Urothelium cell line (cell line): ENCODE measurements at places on chromosomes 16 and 17.

- DNase-seq = peak; percentile 92
Observed at GRCh38 chr17:50027881-50028735, 27.8 kb upstream of the ITGA3 start.

- DNase-seq = no peak
Observed at GRCh38 chr17:14922411-14922810, 342.7 kb downstream of the PMP22 start.

DNA sequence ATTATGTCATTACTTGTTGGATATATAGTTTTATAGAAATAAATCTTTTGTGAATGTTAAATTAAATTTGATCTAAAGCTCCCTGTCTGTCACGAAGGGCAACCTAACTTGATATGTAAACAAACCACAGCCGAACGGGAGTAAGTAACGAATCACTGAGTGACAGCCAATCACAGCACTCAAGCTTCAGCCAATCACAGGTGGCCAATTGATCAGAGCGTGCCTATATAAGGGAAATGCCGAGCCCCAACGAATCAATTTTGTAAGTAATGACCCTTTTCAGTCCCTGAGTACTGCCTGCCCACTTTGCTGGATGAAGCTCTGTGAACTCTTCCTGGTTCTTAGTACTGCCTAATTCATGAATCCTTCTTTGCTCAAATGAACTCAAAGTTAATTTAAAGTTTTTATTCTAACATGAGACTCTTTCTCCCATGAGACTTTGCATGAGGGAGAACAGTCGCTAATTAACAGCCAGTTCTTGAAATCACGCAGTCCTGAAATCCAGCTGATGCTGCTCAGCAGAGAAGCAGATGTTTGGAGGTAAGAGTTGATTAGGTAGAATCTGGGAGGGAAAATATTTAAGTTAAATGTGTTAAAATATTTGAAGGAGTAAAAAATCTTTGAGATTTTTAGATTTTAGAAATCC, 302.2 kb downstream of the CNTNAP4 start:
- DNase-seq = no peak

- DNase-seq = no peak
Observed at GRCh38 chr17:79034931-79035485, 11.0 kb downstream of the C1QTNF1 start.

DNA sequence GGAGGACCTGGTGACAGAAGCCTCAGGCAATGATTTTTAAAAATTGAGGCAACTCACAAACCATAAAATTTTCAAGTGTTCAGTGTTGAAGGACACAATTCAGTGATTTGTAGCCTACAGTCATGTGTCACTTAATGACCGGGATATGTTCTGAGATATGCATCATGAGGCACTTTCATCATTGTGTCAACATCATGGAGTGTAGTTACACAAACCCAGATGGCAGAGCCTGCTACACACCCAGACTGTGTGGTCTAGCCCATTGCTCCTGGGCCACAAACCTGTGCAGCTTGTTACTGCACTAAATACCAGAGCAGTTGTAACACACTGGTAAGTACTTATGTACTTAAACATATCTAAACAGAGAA, 1.6 kb downstream of the PRSS41 start:
- no peak for DNase-seq

- DNase-seq = no peak
Observed at GRCh38 chr17:70891306-70891705, 722.0 kb downstream of the KCNJ2 start.

- DNase-seq = no peak
Observed at GRCh38 chr16:75088216-75088615, 28.4 kb downstream of the LDHD start.

DNA sequence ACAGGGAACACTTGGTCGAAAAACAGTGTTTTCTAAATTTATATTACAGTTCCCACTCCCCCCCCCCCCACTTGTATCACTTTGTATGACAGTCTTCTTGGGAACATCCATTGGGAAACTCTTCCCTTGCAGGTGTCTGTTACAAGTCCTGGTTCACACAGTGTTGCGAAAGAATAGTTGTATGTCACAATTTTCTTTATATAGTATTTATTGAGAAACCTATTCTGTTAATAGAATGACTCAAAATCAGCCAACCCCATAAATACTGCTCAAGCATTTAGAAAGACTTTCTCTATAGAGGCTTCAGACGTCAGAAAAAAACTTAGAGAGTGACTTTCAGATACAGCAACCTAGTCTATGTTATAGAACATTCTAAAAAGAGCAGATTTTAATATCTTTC, 414.4 kb downstream of the WWOX start:
- DNase-seq = no peak

DNA sequence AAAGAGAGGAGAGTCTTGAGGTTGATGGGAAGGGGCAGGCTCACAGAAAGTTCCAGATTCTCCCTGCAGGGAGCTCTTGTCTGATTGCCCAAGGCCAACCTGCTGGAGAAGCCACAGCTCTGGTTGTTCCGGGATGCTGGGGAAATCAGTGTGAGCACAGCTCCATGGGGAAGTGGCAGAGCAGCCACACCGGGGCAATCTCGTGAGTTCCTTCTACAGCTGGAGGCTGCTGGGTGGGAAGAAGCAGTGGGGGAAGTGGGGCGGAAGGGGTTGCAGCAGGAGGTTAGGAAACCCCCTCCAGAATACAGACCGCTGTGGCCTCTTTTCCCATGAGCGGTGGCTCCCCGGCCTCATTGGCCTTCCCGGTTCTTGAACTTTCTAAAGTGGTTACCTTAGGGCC, 34.0 kb downstream of the KIAA0513 start:
- DNase-seq = no peak

- peak; percentile 80 for DNase-seq
Observed at GRCh38 chr16:69112285-69113129, 7.1 kb downstream of the HAS3 start.

GRCh38 chr16:8729779-8730334, 55.4 kb downstream of the ABAT start:
- DNase-seq = no peak

- DNase-seq = no peak
Observed at GRCh38 chr16:88116121-88116520, 164.9 kb downstream of the BANP start.

- no peak for DNase-seq
Observed at GRCh38 chr17:41796121-41796895, 9.8 kb upstream of the JUP start.

DNA sequence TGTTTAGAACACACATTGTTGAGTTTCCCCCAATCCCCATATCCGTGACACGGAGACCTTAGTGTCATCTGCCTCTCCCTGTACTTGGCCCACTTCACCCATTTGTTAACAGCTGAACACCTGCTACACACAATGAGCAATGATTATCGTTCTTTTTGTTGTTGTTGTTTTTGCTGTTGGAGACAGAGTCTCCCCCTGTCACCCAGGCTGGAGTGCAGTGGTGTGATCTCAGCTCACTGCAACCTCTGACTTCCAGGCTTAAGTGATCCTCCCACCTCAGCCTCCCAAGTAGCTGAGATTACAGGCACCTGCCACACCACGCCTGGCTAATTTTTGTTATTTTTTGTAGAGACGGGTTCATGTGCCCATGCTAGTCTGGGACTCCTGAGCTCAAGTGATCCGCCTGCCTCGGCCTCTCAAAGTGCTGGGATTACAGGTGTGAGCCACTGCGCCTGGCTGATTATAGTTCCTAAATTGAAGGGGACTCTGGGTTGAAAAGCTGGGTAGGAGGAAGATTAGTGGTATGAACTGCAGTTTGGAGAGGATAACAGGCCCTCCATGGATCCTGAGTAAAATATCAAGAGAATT, 21.6 kb downstream of the NDE1 start:
- DNase-seq = no peak

DNA sequence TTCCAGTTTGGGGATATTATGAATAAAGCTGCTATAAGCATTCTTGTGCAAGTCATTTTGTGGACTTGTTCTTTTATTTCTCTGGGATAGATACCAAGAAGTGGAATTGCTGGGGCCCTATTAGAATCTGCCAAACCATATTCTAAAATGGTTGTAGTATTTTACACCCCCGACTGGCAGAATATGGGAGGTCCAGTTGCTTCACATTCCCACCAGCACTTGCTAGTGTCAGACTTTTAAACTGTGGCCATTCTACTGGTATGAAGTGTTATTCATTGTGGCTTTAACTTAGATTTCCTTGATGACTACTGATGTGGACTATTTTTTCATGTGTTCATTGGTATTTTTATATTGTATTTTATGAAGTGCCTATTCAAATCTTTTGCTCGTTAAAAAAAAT, 18.1 kb upstream of the NUP93 start:
- DNase-seq = no peak

GRCh38 chr16:3259836-3260235, 3.4 kb upstream of the MEFV start:
- DNase-seq = no peak

- peak; percentile 52 for DNase-seq
Observed at GRCh38 chr16:50616883-50617645, 64.0 kb downstream of the SNX20 start.

DNA sequence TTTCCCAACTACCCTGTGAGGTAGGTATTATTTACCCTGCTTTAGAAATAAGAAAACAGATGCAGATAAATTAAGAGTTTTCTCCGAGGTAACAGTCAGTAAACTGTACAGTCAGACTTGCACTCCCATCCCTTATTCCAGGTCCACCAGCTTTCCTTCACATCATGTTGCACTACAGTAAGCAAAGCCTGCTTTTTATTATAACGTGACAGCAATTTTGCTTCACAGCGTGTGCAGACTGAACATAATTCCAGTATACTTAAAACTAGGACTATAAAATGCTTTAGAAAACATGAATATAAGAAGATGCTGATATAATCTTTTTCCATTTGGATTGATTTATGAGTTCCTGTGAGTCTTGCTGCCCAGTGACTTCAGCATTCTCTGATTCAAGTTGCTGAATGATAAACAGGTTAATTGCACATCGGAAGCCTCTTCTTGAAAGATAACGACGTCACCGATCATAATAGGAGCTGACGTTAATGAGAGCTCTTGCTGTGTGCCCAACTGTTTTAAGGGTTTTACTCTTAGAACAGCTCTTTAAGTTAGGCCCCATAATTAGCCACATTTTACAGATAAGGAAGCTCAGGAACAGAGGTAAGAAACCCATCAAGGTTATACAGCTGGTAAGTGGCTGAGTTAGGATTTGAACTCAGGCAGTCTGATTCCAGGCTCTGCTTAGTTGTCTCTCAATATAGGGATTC, 1.4 kb downstream of the LIG3 start:
- DNase-seq = no peak
